NCI-H1436 treated with DMSO at 0.1 percent for 48 hours (cell line): ENCODE measurements at places on chromosomes 2 and 18.
A peak's percentile ranks its signal among the peaks of the same experiment; 100 is the strongest.

DNA sequence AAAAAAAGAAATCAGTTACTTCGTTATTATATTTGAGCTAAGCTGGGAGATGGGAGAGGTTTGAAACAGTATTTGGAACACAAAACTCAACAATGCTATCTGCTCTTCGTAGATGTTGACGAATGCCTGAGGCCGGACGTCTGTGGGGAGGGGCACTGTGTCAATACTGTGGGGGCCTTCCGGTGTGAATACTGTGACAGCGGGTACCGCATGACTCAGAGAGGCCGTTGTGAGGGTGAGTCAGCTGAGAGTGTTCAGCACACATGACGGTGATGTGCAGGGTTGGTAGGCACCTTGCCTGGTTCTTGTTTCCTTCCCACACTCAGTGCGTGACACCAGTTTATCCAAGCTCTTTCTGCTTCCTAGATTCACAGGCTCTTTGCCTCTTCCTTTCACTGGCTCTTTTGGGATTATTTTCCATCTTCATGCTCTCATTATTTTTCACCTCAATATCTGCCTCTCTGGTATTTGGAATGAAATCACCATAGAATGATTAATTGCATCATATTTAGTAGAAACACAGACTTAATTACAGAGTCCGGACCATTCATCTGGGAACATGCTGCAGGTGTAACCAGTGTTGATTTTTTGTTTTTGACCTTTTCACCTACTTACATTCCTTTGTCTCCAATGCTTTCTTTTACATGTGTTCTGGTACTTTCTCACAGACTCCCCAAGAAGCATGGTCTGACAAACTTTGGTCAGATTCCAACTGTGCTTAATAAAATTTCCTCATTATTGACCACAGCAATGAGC, 200.6 kb upstream of the RASGRP3 start:
- DNase-seq, result no peak

DNA sequence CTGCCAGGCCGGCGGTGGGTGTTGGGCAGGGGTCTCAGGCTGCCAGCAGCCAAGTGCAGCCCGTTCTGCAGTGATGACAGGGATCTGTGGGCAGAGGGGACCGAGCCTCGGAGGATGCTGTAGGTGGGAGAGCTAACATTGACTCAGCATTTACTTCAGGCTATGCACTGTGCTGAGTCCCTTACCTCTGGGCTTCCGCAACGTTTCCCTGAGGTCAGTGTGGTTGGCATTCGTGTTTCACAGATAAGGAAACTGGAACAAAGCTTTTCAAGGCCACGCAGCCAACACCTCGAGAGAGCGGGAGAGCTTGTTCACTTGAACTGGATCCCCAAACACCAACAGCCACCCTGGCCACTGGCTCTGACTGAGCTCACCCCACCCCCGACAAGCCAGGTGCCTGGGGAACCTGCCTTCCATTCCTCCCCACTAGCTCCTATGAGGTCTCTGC, 839 bp upstream of the GPR148 start:
- no peak for DNase-seq

- DNase-seq, result no peak
These were observed 64.5 kb downstream of the CACNB4 start for GRCh38 chr2:152034257-152034801.

GRCh38 chr2:239181903-239182581, 218.8 kb downstream of the HDAC4 start:
- peak; percentile 33 for DNase-seq

DNA sequence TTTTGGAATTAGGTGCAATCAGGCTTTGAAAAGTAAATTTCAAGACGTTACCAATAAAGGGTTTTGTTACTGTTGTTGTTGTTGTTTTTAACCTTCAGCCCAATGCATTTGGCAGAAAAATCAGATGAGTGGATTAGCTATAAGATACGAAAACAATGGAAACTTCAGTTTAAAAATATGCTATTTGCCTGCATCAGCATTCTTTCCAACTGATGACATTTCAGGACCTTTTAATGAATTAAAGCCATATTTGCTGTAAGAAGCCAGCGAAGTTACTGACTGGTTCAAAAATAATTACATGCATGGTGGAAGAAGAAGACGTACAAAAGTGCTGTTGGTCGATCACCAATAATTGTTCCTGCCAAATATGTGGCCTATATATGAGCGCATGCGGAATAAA, 639.3 kb upstream of the SOX11 start:
- DNase-seq, result no peak

GRCh38 chr2:52810460-52810859, 957.1 kb upstream of the CHAC2 start:
- DNase-seq, result no peak

GRCh38 chr2:44691174-44691785, 250.2 kb upstream of the SIX3 start:
- no peak for DNase-seq

DNA sequence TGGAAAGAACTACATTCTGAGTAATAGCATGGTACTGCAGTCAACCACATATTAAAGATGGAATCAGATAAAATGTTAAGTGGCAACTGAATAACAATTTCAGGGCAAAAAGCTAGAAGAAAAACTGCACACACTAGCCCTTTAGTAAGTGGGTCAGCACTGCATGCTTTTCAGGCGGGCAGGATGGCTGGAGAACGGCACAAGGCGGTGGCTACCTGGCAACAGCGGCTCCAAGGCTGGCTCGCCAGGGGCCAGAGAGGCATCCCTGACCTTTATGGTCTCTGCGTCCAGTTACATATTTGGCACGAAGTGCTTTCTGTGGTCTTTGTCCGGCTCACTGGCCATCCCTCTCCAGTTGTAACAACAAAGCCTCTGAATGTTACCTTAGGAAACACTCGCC, 226.7 kb downstream of the MYT1L start:
- DNase-seq, result no peak

DNA sequence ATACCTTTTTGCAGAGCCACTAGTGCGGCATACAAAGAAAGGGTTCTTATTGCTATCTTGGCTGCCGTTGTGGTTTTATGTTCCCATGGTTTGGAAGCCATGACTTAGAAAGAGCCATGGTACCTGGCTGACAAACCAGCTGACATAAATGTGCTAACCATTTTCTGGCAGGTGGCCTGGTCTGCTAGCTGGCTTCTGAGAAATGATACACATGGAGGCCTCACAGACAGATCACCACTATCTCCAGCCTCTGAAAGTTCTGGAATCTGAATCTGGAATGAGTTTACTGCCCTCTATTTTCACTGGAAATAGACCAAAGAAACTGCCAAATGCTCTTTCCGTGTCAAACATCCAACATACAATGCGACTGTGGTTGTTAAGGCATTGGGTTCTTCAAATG, 123.7 kb downstream of the QPCT start:
- DNase-seq, result no peak

GRCh38 chr2:226760412-226761194, 39.0 kb downstream of the IRS1 start:
- DNase-seq, result no peak

GRCh38 chr2:229270551-229271410, at the start of gene PID1:
TSS of gene PID1 (minus strand) at chr2:229271287. CDS start at chr2:229271043, 244 bp downstream.
- no peak for DNase-seq

DNA sequence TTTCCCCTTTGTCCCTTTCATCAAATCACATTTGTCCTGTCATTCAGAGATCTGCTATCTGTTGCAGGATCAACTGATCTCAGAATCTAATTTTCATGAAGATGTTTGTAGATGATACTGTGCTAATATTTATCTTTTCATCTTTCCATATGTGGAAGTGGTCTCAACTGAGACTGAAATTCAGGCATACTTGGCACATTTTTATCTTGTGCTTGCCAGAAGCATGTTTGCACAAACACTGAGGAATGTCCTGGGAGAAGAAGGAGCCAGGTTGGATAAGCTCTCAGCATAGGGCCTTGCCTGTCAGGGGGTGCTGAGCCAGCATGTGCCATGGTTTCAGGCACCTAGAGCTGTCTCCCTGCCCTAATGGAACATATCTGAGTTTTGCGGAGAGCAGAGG, 24.5 kb upstream of the MMADHC start:
- no peak for DNase-seq

- DNase-seq, result no peak
These were observed 143.3 kb upstream of the CAB39 start for GRCh38 chr2:230569298-230569697.
